ENCODE measurements at places on chromosomes 12 and 14. TPM values are rescaled to one million over a fixed set of nuclear protein-coding genes. Genes with fewer than 3 reads are reported as not detected.

DNA sequence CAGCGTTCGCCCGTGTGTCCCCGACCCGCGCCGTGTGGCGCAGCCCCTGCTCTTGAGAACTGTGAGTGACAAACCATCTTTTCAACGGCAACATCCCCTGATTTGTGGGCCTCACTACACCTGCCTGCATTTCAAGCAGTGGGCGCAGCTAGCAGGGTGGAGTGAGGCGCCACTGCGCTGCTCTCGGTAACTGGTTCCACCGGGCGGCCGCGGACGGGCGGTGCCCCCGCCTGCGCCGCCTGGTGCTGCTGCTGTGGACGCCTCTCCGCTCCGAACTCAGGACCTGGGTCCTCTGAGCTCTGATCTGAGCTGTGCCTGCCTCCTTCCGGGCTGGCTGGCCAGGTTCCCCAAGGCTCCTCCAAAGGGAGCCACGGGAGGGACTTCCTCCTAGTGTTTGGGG lies 5.9 kb upstream of the DEGS2 start:
- H3K36me3 ChIP-seq: no peaks in the 10 kb centered on the region
- H3K27me3 ChIP-seq: peaks cover 12% of the 10 kb centered on the region
- H3K4me1 ChIP-seq: no peaks in the 10 kb centered on the region
- no peak for DNase-seq
- no peak overlapping the region for H3K27ac ChIP-seq

DNA sequence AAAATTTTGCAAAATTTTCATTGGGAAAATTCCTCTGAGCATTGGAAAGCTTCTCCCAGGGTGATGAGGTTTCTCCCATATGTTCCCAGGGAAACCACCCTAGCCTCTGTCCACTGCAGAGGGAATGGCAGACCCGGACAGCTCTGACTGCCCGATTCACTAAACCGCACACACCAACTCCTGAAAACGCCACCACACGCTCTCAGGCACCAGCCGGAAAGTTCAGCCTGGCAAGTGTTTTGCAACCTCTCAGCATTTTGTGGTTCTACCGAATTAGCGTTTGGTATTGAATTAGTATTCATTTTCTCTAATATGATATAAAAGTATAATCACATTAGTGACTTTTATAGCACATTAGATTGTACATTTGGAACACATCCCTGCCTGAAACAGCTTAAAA lies 213.4 kb downstream of the PHETA1 start:
- H3K27me3 ChIP-seq: no peaks in the 10 kb centered on the region
- H3K4me3 ChIP-seq: no peak overlapping the region
- H3K4me1 ChIP-seq: peaks cover 2% of the 10 kb centered on the region
- no peak for DNase-seq
- H3K27ac ChIP-seq: no peak overlapping the region
- no peaks in the 10 kb centered on the region for H3K36me3 ChIP-seq

GRCh38 chr14:34981743-34982420 lies 910 bp upstream of the SRP54 start:
- DNase-seq: peak; percentile 53
- no peaks in the 10 kb centered on the region for H3K36me3 ChIP-seq
- peaks cover 22% of the 10 kb centered on the region for H3K4me1 ChIP-seq
- no peaks in the 10 kb centered on the region for H3K27me3 ChIP-seq

DNA sequence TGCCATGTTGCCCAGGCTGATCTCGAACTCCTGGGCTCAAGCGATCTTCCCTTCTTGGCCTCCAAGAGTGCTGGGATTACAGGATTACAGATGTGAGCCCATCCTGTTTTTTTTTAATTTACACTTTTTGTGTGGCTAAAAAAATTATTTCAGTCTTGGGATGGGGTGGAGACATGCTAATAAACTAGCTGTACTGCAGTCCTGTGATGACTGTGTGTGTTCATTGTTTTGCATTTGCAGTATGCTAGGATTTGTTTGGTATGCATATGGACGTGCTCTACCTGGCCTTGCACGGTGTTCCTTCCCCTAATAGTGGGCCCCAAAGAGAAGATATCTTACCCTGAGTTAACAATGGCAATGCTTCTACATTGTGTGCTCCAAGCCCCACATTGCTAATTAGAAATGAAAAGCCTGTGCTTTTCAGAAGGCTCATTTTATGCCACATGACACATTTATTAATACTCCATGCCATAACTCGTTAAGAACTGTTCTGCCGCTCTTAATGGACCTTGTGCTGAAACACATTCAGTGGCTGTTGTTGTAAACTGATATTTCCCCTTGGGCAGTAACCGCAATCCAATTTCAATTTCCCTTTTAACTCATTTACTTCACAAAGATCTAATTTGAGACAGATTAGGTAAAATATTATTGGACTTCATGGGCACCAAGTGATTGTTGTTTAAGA lies 86.4 kb downstream of the SCN8A start:
- H3K36me3 ChIP-seq: no peaks in the 10 kb centered on the region
- no peak for DNase-seq
- H3K27ac ChIP-seq: no peak overlapping the region
- H3K4me1 ChIP-seq: no peaks in the 10 kb centered on the region

- H3K4me1 ChIP-seq: no peaks in the 10 kb centered on the region
- no peak overlapping the region for H3K27ac ChIP-seq
- no peaks in the 10 kb centered on the region for H3K27me3 ChIP-seq
- H3K4me3 ChIP-seq: no peak overlapping the region
Measured at GRCh38 chr12:87953256-87953860, 75.8 kb downstream of the C12orf50 start.

DNA sequence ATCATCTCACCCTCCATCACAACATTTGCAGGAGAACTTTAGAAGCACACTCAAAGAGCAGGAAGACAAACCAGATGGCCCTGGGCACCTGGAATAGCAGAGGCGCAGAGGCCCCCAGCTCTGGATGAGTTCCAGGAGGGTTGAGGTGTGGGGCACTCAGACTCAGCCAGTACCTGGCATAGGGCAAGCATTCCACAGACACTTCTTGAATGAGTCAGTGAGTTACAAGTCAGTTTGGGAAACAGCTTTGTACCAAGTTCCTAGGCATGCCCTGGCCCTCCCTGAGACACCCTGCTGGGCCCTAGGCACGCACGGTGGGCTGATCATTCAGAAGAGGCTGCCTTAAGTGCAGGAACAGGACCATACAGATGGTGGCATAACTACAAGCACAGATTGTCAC lies 54.3 kb downstream of the MAP3K9 start:
- no peaks in the 10 kb centered on the region for H3K27me3 ChIP-seq
- H3K4me3 ChIP-seq: no peak overlapping the region
- H3K4me1 ChIP-seq: peaks cover 23% of the 10 kb centered on the region
- H3K36me3 ChIP-seq: no peaks in the 10 kb centered on the region

GRCh38 chr14:105455766-105456660 lies 18.6 kb upstream of the CRIP2 start:
- no peaks in the 10 kb centered on the region for H3K27me3 ChIP-seq
- H3K4me3 ChIP-seq: no peak overlapping the region
- no peaks in the 10 kb centered on the region for H3K36me3 ChIP-seq
- H3K4me1 ChIP-seq: no peaks in the 10 kb centered on the region

GRCh38 chr12:91883811-91884210 lies 261.8 kb downstream of the BTG1 start:
- DNase-seq: no peak
- H3K4me3 ChIP-seq: no peak overlapping the region
- no peaks in the 10 kb centered on the region for H3K27me3 ChIP-seq
- peaks cover 24% of the 10 kb centered on the region for H3K4me1 ChIP-seq
- H3K36me3 ChIP-seq: no peaks in the 10 kb centered on the region

GRCh38 chr12:43095669-43096280 lies 456.2 kb downstream of the ADAMTS20 start:
- H3K27ac ChIP-seq: no peak overlapping the region
- no peak overlapping the region for H3K4me3 ChIP-seq
- H3K4me1 ChIP-seq: peaks cover 11% of the 10 kb centered on the region
- no peak for DNase-seq

- no peak overlapping the region for H3K27ac ChIP-seq
- H3K27me3 ChIP-seq: no peaks in the 10 kb centered on the region
- H3K4me1 ChIP-seq: no peaks in the 10 kb centered on the region
- no peak overlapping the region for H3K4me3 ChIP-seq
- H3K36me3 ChIP-seq: no peaks in the 10 kb centered on the region
- DNase-seq: no peak
Measured at GRCh38 chr12:91845365-91845764, 300.3 kb downstream of the BTG1 start.

DNA sequence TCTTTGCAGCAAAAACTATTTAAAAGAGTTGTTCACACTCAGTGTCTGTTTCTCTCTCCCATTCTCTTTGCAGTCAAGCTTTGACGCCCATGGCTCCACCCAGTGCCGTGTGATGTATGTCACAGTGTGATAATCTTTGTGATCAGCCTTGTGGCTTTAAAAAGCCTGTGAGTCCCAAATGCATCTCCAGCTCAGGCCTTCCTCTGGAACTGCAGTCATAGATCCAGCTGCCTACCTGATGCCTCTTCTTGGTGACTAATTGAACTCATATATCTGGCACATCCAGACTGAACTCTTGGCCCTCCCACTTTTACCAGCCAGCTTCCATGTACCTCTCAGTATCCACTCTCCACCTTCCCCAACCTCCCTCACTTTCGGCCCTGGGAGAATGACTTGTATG lies 182.8 kb upstream of the ARHGAP5 start:
- H3K4me3 ChIP-seq: no peak overlapping the region
- peaks cover 15% of the 10 kb centered on the region for H3K4me1 ChIP-seq
- H3K36me3 ChIP-seq: no peaks in the 10 kb centered on the region
- H3K27me3 ChIP-seq: no peaks in the 10 kb centered on the region
- DNase-seq: no peak
- no peak overlapping the region for H3K27ac ChIP-seq

GRCh38 chr14:102256716-102257115 lies 48.2 kb downstream of the MOK start:
- no peaks in the 10 kb centered on the region for H3K4me1 ChIP-seq
- no peak overlapping the region for H3K4me3 ChIP-seq
- no peaks in the 10 kb centered on the region for H3K27me3 ChIP-seq
- H3K36me3 ChIP-seq: no peaks in the 10 kb centered on the region
- no peak for DNase-seq

KIF26A gene
- 5.0 TPM for total RNA-seq

DENR gene
- 42.6 TPM for total RNA-seq

KRT3 gene
- not detected for total RNA-seq

MFAP5 gene
- total RNA-seq: 1.9 TPM

CD163 gene
- total RNA-seq: 5.6 TPM

RAPGEF3 gene
- 2.6 TPM for total RNA-seq

GPRC5A gene
- 49.8 TPM for total RNA-seq

Data from hepatocyte (in vitro differentiated cells).